Kidney capillary endothelial cell (primary cell): ENCODE measurements at places on chromosomes 6 and 20.

GRCh38 chr6:105526225-105526872 lies 123.5 kb upstream of the PREP start:
- DNase-seq = no peak

DNA sequence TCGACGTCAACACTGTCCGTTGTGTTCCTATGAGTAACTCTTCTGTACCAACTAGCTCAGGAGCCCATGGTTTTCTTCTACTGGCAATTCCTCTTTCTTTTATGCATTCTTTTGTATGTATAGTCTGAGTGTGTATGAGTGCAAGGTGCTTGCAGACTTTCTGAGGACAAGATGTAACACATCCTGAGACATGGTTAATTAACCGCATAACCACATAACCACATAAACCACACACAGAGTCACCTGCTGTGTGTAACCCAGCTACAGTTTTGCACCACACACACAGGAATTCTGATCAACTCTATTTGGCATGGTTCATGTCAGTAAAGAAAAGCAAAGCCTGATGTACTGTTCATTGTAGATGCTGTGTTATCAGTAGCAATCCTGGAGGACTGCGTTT lies 98.6 kb downstream of the DACT2 start:
- DNase-seq = no peak

- no peak for DNase-seq
These were observed 183.2 kb downstream of the TINAG start for GRCh38 chr6:54491431-54491830.

GRCh38 chr6:114390176-114390575 lies 47.4 kb upstream of the HS3ST5 start:
- DNase-seq = no peak

DNA sequence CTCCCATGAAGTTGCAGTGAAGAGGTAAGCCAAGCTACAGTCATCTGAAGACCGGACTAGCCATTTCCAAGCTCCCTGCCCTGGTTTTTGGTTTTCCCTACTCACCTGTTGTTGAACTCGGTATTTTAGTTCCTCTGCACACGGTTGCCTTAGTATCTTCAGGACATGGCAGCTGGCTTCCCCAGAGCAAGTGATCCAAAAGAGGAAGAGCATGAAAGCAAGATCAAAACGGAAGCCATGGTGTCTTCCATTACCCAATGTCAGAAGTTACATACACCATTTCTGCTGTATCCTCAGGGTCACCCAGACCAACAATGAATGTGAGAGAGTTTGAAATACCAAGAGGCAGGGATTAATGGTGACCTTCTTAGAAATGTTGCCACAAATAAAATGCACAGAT lies 276.6 kb upstream of the CNR1 start:
- no peak for DNase-seq

DNA sequence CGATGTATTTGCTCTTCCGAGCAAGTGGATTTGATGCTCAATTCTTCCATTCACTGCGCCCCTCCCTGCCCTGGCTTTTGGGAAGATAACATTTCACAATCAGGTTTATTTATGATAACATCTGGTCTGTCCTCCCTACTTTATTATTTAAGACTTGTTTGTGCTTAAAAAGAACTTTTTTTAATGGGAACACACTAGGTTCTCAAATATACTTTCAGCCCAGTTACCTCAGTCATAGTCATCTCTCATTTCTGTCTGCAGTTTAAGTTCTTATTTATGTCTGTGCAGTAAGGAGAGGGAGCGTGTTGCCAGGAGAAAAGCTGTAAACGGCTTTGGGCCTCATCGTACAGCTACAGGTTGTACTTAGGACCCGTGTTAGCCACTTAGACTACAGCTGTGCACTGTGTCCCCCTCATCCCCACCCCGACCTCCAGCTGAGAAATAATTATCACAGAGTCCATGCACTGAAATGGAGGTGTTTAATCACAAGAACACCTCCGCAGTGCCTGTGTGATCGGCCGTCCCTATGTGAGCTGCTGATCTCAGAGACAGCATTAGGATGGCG lies 99.3 kb downstream of the RPP40 start:
- DNase-seq = no peak

- DNase-seq = no peak
These were observed 5.8 kb upstream of the CDC5L start for GRCh38 chr6:44381739-44382138.

GRCh38 chr20:34163307-34163706 lies 51.3 kb upstream of the EIF2S2 start:
- no peak for DNase-seq

DNA sequence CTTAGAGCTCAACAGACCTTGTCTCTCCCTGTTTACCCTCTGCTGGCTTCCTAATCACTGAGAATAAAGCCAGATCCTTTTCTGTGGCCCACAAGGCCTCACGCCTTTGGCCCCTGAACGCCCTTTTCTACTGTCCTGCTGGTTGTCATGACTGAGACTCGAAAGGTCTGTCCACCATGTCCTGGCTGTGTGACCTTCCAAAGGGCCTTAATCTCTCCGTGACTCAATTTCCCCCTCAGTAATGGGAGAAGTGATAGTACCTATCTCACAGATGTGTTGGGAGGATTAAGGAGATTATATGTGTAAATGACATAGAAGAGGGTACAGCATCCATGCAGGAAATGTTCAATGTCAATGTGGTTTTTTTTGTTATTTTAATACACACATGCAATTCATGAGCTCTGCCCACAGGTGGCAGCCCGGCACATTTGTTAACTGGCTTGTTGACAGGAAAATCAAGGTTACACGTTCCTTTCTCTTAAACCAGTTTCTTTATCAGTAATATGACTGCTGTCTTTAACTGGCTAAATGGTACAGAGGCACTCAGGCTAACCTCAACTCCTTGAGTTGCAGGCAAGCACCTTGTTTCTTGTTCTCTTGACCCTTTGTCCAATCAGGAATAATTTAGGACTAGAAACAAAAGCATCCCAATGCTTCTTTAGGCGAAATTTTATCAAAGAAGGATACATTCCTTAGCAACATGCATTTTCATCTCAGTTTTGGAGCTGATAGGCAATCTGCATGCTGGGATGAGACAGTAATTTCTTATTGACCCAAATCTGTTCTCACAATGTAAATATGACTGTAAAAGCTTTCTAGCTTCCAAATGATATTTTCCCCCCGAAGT lies 16.6 kb downstream of the SLC22A1 start:
- DNase-seq = peak; percentile 52

DNA sequence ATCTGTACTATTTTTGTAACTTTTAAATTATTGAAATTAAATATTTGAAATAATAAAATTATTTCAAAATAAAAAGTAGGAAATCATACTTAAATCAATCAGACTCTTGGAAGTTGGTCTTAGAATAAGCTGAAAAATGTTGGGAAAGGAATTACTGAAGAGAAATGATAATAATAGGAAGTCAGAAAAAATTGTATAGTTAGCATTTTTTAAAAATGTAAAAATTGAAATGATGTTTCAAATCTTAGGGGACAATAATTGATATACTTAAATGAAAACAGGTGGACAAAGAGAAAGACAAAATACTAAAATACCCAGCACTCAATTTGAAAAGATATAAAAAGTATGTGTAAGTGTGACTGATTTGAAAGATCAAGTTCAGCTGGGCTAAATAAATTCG lies 186.1 kb downstream of the BMP2 start:
- DNase-seq = no peak

GRCh38 chr20:44109951-44110361 lies 77.0 kb downstream of the JPH2 start:
- no peak for DNase-seq

DNA sequence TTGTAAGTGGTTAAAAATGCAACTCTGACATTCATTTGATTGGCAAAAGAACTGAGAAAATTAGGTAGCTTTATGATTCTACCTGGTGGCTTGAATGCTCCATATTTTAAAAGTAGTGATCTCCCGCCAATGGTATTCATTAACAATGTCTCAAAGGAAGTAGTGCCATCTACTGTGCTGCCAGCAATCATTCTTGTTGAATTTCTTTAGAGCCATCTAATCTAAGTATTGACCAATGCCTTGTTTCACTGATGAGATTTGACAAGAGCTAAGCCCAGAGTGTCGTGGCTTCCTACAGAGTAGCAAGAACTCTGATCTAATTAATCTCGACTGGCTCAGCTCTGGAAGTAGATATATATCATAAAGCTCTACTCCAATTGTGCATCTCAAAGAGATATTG lies 696.7 kb downstream of the C6orf118 start:
- no peak for DNase-seq

DNA sequence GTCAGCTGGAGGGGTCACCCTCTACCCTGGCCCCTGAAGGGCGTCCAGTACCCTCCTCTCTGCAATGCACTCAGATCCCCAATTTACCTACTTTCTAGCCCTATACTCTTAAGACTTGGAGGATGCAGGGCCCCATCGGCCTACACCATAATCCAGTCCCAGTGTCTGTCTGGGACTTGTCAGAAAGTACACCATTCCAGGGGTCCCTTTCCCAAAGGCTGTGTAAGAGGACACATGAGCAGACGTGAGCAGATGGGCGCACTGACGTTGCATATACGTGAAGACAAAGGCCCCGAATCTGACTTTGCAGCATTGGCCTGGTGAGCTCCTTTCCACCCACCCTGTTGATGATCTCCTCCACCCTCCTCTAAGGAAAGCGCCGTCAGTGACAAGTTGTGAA lies 20.9 kb upstream of the SMOC2 start:
- no peak for DNase-seq

- DNase-seq = no peak
These were observed 677 bp upstream of the ZBTB24 start for GRCh38 chr6:109483735-109484057.

- DNase-seq = no peak
These were observed 40.4 kb downstream of the TRAM2 start for GRCh38 chr6:52536424-52536916.

GRCh38 chr6:63097222-63097621 lies 114.0 kb upstream of the FKBP1C start:
- no peak for DNase-seq

GRCh38 chr6:15044146-15044882 lies 201.6 kb upstream of the JARID2 start:
- DNase-seq = no peak

GRCh38 chr6:156720691-156721685 lies 56.2 kb upstream of the ARID1B start:
- no peak for DNase-seq

GRCh38 chr6:52125139-52125538 lies 37.7 kb upstream of the PKHD1 start:
- DNase-seq = no peak

GRCh38 chr6:118146584-118146983 lies 239.5 kb downstream of the SLC35F1 start:
- no peak for DNase-seq

DNA sequence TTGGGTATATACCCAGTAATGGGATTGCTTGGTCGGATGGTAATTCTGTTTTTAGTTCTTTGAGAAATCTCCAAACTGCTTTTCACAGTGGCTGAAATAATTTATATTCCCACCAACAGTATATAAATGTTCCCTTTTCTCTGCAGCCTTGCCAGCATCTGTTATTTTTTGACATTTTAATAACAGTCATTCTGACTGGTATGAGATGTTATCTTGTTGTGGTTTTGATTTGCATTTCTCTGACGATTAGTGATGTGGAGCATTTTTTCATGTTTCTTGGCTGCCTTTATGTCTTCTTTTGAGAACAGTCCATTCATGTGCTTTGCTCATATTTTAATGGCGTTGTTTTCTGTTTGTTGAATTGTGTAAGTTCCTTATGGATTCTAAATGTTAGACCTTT lies 641.6 kb downstream of the HACE1 start:
- no peak for DNase-seq

GRCh38 chr6:9745476-9745875 lies 669.4 kb downstream of the TFAP2A start:
- DNase-seq = no peak

DNA sequence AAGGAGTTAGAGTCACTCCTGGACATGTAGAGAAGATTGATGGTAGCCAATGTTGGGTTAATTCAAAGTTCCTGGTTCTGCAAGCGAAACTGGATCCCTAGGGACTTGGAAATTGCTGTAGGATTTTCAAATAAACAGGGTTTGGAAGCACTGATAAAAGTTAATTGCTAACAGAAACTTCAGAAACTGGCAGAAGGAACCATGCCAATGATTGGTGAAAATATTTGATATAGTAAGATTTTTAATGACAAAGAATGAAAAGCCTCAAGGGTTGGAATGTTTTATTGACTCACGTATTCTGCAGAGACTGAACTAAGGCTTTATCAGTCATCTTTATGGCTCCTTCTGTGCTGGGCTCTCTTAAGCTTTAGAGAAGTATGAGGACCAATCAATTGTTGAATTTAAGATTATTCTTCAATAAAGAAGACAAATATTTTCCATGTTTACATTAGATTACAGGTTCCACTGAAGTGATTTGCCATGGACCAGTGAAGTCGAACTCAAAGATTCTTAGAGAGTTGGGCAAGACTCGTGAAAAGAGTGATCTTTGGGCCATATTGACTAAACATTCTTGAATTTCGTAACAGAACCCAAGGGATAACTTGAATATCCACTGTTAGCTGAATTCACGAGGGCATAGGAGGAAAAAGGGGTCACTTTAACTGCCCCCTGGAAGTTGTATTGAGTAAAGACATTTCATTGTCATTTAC lies 371.4 kb downstream of the HDGFL1 start:
- DNase-seq = no peak

DNA sequence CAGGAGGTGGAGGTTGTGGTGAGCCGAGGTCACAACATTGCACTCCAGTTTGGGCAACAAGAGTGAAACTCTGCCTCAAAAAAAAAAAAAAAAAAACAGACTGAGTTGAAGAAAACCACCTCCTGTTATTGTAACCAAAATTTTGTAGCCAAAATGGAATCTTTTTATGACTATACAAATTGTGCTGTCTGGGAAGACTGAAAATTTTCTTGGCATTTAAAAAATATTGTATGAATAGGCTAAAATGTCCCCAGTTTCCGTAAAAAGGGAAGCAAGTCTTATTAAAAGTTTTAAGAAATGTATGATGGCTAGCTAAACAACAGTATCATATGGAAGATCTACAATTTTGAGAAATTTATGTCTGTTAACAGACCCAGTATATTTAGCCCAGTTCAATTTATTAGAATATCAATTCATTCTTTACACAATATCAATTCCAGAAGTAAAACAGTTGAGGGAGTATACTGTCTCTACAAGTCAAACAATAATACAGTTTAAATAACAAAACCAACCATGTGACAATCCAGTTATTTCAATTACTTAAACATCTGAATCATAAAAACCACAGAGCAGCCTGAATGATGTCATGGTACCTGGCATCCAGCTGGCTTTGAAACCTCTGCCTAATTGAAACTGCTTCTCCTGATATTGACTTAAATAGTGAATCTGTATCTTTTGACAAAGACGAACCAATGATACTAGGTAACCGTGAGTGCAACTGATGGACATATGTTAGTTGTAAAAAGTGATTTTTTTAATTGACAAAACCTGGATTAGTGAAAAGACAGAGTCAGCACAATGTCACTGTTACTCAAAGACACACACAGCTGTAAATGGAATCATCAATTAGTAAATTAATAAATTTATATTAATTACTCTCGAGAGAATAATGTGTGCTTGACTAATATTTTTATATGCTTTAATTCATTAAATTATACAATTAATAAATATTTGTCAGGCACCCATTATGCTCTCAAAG lies 166.6 kb upstream of the MARCKS start:
- peak; percentile 45 for DNase-seq
